ENCODE measurements at places on chromosomes 5 and 9. TPM values are rescaled to one million over a fixed set of nuclear protein-coding genes. Genes with fewer than 3 reads are reported as not detected.

The PCDH1 gene
- 12.1 TPM for total RNA-seq

The STK32A gene
- not detected for total RNA-seq

The PRUNE2 gene
- total RNA-seq, result 2.2 TPM

The CDKN2B gene
- total RNA-seq, result 4.7 TPM

The PLPP7 gene
- total RNA-seq, result not detected

The GABRP gene
- total RNA-seq, result not detected

The NEK6 gene
- total RNA-seq, result 28.4 TPM

The BTNL3 gene
- total RNA-seq, result not detected

The PCSK5 gene
- 1.9 TPM for total RNA-seq

The ADAMTS13 gene
- total RNA-seq, result 0.65 TPM

The CDKN2B-AS1 gene
- total RNA-seq, result 0.71 TPM

The KCNV2 gene
- not detected for total RNA-seq

The IFNA2 gene
- total RNA-seq, result not detected

The CYLC2 gene
- not detected for total RNA-seq

The PIK3R1 gene
- 13.9 TPM for total RNA-seq

The ACSL6 gene
- total RNA-seq, result 0.07 TPM

The TXNDC8 gene
- total RNA-seq, result not detected

The AMBP gene
- not detected for total RNA-seq

The ZNF608 gene
- total RNA-seq, result 2.3 TPM

The UCK1 gene
- 19.7 TPM for total RNA-seq

The ITGA1 gene
- total RNA-seq, result 2.5 TPM

The PCDHGB1 gene
- not detected for total RNA-seq

The CBY3 gene
- not detected for total RNA-seq

The LURAP1L gene
- 3.6 TPM for total RNA-seq

The PCDHA11 gene
- total RNA-seq, result not detected

The EGFL7 gene
- total RNA-seq, result 14.7 TPM

The MZB1 gene
- 0.21 TPM for total RNA-seq

The THG1L gene
- 11.7 TPM for total RNA-seq

The HINT1 gene
- 355 TPM for total RNA-seq

The SLC1A3 gene
- total RNA-seq, result 18.2 TPM

The HRCT1 gene
- 0.34 TPM for total RNA-seq

The SLC46A2 gene
- total RNA-seq, result not detected

The RNF183 gene
- total RNA-seq, result not detected

The SMIM33 gene
- not detected for total RNA-seq

The ADAMTS6 gene
- 23.2 TPM for total RNA-seq

The LYRM7 gene
- total RNA-seq, result 8.0 TPM

The GLRA1 gene
- total RNA-seq, result not detected

The MPDZ gene
- 14.3 TPM for total RNA-seq

The FYB1 gene
- not detected for total RNA-seq

The ARL14EPL gene
- total RNA-seq, result not detected

The PCDHGA8 gene
- total RNA-seq, result 0.07 TPM

The MAMDC4 gene
- total RNA-seq, result 3.5 TPM

The DBN1 gene
- 80.8 TPM for total RNA-seq

The FOXD1 gene
- 30.9 TPM for total RNA-seq

The PTPN3 gene
- 19.5 TPM for total RNA-seq

The RAD17 gene
- total RNA-seq, result 21.8 TPM

The IL4 gene
- total RNA-seq, result not detected

The ASS1 gene
- total RNA-seq, result 40.8 TPM

The STPG3 gene
- not detected for total RNA-seq

The GPR150 gene
- total RNA-seq, result not detected

The DMRTA1 gene
- total RNA-seq, result 0.58 TPM
